G401 (cell line): ENCODE measurements at places on chromosomes 2 and 18. TPM values are rescaled to one million over a fixed set of nuclear protein-coding genes. Genes with fewer than 3 reads are reported as not detected.

GRCh38 chr2:165144315-165144714 lies 59.5 kb downstream of the SCN3A start:
- no peak for DNase-seq

GRCh38 chr2:187091664-187092063 lies 242.7 kb upstream of the ZSWIM2 start:
- DNase-seq, result no peak

- DNase-seq, result no peak
Measured at GRCh38 chr2:216499641-216500218, 1.1 kb downstream of the RPL37A start.

- DNase-seq, result no peak
Measured at GRCh38 chr2:169526451-169526850, 16.9 kb downstream of the KLHL41 start.

DNA sequence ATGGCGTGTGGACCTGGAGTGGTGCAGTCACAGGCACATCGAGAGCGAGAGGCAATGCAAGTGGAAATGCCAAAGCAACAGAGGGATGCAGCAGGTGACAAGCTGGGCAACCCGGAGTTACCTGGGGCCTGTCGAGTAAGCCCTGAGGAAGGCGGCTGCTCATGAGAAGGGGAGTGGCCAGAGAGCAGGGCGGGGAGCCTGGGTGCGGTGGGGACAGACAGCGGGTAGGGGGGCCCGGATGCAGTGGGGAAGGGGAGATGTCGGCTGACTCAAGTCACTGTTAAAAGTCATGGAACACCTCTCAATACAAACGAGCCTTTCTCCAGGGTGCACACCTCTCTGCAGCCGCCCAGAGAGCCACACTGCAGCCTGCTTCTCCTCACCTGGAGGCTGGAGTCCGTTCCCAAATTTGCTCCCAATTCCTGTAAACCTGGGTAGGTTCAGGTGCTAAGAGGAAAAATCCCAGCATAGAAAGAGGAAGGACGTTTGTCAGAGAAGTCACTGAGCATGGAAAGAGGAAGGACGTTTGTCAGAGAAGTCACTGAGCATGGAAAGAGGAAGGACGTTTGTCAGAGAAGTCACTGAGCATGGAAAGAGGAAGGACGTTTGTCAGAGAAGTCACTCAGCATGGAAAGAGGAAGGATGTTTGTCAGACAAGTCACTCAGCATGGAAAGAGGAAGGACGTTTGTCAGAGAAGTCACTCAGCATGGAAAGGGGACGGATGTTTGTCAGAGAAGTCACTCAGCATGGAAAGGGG lies 71.7 kb upstream of the TWIST2 start:
- DNase-seq, result no peak

DNA sequence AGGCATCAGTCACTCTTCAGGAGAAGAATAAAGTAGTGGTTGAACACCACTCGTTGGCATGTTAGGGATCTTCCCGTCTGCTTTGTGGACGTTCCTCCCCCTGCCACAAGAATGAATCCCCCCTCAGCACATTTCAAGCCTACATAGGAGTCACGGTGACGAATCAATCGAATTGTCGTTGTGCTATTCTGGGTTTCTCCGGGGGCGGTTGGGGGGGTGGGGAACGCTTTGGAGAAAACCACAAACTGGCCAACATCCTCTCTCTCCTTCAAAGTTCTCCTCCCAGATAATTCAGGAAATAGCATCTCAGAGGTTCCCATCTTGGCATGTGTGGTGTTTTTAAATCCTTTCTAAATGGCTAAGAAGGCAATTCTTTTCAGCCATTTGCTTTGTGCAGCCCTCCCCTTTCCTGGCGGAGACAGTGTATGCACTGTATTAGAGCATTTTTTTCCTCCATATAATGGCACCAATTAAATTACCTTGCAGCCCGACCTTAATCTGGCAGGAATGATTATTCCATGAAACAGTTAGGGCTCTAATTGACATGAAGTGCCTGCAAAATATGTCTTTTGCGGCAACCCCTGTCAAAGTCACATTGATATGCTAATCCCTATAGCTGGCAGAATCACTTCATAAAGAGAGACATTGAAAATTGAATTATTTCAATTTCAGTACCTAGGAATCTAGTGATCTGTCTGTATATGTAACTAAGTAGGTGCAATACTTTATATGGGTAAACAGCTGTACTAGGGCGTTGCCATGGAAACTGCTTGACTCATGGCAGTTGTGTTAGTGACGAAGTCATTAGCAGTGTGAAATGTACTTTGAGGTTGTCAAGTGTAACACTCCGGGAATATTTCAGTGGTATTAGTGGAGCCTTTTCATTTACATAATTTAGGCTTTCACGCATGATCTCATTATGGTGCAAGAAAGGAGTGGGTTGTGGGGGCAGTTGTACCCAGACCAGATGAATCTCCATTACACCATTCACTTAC lies 323.4 kb upstream of the SLC14A2 start:
- no peak for DNase-seq

The PDE11A gene
- total RNA-seq, result 2.6 and 3.2 TPM in 2 replicates

DNA sequence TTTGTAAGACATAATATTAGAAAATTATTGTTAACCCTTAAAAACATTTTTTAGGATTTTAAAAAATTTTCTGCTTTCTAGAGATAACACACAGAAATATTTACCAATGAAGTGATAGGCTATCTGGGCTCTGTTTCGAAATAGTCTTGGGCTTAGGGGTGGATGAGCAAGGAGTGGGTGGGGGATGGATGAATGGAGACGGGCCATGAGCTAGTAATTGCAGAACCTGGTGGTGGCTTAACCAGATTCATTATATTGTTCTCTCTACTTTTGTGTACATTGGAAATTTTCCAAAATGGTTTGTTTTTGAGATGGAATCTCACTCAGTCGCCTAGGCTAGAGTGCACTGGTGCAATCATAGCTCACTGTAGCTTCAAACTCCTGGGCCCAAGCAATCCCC lies 89.6 kb downstream of the TCF7L1 start:
- DNase-seq, result no peak

DNA sequence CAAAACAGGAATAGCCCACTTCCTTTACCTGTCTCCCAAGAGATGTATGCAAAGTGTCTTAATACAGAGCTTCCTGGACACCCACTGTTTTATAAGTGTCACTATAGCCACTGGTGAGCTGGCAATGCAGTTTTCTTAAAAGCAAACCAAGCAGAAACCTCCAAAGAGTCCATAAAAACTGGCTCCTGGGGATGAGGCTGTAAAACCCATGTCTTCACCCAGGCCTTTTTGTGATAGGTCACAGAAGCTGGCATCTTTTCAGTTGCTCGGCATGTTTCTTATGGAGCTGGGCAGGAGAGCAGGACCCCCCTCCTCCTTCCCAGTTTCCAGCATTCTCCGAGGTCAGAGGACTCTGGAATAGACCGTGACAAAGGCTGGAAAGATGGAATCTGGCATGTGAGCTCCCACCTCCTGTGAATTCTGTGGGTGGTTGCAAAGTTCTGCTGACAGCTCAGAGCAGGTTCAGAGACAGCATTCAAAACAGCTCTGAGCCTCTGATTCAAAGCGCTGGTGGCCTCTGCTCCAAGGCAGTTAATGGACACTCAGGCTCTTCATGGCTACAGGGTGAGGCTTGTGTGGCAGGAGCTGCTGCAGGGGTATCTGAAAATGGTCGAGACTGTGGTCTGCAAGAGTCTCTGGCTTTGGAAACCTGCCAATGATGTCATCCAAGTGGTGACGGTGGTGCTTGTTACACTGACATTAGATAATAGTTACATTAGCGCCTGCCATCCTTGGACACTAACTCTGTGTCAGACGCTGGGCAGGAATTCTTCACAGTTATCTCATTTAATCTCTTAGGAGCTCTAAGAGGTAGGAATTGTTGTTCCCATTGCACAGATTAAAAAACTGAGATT lies 283.4 kb downstream of the CLIP4 start:
- DNase-seq, result peak; percentile 48
